ENCODE measurements at places on chromosomes 4 and X. TPM values are rescaled to one million over a fixed set of nuclear protein-coding genes. Genes with fewer than 3 reads are reported as not detected.

DNA sequence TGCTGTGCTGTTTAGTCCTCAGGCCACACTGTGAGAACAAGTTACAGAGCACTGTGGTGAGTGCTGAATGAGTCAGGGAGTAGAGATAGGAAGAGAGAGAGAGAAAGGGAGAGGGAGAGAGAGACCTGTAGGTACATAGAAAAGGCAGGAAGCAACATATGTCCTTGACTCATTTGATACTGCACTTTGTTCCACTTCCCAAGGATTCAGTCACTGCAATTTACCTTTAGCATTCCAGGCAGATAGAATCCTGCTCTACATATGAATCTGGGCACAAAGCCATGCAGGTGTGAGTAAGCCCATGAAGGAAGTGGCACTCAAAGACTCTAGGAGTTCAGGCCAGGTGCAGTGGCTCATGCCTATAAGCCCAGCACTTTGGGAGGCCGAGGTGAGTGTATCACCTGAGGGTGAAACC, 1.0 kb upstream of the DAPP1 start:
- no peak for DNase-seq

- DNase-seq, result peak; percentile 82
Measured at GRCh38 chr4:53654300-53654758, 63.0 kb upstream of the LNX1 start.

GRCh38 chr4:137470806-137471205, 61.5 kb downstream of the PCDH18 start:
- no peak for DNase-seq

GRCh38 chr4:129344058-129344457, 248.1 kb downstream of the C4orf33 start:
- DNase-seq, result peak; percentile 68

The NALF2 gene
- 0.20 TPM for total RNA-seq

The SSX2 gene
- total RNA-seq, result not detected

The ARSJ gene
- 13.9 TPM for total RNA-seq

The MMRN1 gene
- total RNA-seq, result 1,427 TPM

The GAGE12J gene
- not detected for total RNA-seq

The TRIML2 gene
- total RNA-seq, result not detected

The USP53 gene
- total RNA-seq, result 18.3 TPM

DNA sequence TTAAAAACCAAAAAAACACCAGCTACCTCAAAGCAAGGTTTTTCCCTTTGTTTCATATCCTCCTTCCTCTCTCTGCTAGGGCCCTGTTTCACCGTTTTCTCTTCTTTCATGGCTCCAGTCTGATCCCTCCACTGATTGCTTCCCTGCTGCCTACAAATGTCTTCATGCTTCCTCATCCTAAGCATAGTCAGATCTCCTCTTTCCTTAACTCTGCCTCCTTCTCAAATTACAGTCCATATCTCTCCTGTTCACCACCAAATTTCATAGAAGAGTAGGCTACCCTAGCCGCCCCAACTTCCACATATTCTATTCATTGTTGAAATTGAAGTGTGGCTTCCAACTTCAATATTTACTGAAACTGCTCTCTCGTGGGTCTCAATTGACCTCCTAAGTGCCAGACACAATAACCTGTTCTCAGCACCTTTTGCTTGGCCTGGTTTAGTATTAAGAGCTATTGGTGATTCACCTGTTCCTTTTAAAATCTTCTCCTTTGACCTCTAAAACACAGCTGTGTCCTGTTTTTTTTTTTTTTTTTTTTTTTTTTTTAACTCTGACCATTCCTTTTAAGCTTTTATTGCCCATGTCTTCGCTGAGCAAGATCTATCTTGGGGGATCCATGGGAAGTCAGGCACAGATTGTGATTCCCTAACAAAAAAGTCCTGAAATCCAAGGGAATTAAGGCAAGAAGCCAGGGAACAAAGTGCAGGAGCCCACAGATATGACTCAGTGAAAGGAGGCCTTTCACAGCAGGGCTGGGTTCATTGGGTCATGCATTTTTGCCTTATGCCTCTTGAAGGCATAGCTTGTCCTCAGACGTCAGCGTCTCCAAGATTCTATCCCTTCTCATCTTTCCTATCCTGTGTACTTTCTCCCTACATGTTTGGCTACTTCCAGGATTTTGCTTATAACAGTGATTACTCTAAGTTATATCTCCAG, 85.4 kb downstream of the RPS3A start:
- DNase-seq, result peak; percentile 48

DNA sequence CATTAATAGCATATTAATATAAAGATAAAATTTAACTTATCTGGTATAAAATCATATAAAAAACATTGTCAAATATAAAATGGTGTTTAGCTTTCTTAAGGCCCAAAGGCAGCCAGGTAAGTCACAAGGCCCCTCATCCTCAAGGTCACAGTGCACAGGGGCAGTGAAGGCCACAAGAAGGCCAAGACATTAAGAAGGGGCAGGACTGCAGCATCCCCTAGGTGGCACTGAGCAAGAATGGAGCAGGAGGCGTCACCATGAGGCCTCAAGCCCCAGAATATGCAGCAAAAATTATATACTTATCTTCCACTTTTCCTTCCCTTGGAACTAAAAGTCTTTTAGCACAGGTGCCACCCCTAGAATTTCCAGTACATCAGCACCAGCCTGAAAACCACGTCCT, 49.5 kb upstream of the MAGEA8 start:
- no peak for DNase-seq

The EREG gene
- total RNA-seq, result not detected

- no peak for DNase-seq
Measured at GRCh38 chrX:21168401-21169160, 205.6 kb upstream of the CNKSR2 start.

DNA sequence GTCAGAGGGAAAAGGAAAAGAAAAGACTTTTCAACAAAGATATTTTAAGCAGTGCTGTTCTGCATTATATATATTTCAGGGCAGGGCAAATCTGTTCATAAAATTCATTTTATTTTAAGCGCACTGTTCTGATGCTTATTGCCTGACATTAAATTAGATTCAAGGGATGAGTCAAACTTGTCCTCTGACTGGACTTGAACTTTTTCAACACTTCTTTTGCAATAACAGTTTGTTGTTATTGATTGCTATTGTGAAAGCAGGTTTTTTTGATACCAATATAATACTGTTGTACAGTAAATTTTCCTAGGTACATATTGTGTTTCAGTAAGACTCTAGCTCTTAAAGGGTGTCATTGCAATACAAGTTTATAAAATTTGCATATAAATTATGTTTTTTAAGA, 481.3 kb downstream of the NAF1 start:
- DNase-seq, result no peak

DNA sequence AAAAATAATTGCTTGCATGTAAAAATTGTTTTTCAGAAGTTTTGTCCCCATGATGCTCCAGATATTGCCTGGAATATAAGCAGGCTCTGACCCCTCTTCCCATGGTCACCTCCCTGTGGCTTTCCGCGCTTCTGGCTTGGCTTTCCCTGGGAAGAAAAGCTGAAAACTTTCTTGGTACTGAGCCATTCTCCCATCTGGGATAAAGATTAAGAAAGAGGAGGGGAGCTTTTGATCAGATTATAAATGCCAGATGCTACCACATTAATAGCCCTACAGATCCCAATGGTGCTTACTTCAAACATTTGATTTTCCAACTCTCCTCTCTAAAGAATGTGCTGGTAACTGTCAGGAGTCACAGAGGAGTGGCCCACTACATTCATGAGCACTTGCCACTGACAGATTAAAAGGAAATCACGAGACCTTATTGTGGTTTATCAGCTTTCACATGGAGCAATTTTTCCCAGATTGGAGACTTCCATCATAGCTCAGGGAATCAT, 54.4 kb upstream of the GAB1 start:
- no peak for DNase-seq

GRCh38 chrX:19742826-19743225, 144.6 kb downstream of the SH3KBP1 start:
- no peak for DNase-seq

The MED12 gene
- 30.0 TPM for total RNA-seq

DNA sequence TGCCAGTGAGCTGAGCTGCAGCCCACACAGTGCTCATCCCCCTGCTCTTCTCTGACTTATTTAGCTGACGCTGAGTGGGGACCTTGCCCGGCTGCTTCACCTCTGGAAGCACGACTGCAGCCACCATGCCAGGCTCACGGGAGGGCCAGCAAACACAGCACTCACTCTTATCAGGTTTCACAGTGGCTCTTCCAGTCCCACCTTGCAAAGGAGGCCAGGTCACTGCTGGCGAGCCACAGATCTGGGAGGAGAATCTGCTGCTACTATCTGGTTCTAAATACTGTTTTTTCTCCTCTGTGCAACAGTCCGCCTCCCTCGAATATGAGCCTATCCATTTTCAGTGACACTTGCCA, 6.7 kb upstream of the SPON2 start:
- DNase-seq, result no peak

DNA sequence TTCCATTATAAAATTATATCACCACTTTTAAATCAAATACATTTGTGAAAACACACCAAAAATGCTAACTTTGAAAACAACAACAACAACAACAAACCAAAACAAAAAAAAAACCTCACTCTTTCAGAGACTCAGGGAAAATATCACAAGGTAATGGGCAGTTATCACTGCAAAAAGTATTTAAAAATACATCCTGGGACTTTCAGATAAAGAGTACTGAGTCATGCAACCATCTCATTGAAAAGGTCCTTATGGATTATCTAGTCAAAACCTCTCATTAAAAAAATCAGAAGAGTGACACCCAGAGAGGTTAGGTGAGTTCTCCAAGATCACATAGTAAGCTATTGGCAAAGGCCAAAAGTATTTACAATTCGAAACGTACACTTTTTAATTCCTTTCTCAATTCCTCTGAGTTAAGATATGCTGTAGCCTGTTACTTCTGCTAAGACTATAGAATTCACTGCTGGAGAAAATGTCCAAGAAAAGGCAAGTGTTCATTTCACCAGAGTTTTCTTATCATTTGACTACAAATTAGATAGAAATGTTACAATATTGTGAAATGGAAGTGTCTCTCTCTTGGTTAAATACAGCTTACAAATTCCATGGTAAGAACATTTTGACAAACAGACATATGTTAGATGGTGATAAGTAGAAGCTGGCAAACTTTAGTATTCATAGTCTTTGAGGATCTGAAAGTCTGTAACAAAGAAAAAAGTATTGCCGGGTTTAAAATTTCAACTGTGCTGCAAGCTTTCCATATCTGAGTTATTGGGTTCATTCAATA, 9.3 kb downstream of the STX18 start:
- DNase-seq, result no peak

- no peak for DNase-seq
Measured at GRCh38 chr4:133439830-133440229, 290.7 kb downstream of the PCDH10 start.

DNA sequence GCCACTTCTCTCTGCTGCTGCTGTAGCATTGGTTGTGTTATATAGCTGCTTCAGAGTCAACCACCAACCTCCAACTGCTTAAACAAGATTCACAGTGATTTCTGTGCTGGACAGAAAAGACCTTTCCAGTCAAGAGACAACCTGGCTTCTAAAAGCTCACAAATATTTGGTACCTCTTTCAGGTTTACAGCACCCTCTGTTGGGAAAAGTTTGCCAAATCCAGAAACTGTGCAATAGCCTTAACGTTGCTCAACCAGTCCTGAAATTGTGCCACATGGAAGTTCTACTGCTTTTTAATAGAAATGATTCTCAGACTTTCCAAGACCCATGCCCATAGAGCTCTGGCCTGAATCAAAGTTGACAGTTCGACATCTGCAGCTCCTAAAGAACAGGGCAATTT, 842.1 kb upstream of the HTR2C start:
- DNase-seq, result peak; percentile 24

The TSPAN7 gene
- total RNA-seq, result 38.1 TPM

The JCHAIN gene
- total RNA-seq, result not detected

GRCh38 chrX:150508018-150508417, 60.4 kb upstream of the MTM1 start:
- no peak for DNase-seq

The LUZP4 gene
- not detected for total RNA-seq

DNA sequence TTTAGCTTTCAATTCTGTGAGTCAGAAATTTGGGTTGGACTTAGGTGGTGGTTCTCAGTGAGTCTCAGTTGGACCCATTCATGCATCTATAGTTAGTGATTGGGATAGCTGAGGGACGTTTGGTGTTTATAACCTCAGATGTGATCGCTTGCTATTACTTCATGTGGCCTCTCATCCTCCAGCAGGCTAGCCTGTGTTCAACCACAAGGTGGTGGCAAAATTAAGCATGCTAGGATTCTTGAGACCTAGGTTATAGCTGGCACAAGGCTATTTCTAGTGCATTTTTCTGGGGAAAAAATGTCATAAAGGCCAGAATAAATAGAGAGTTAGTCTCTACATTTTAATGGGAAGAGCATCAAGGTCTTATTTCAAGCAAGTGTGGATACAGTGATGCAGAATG, 10.9 kb upstream of the GRPR start:
- no peak for DNase-seq

The NLRP2B gene
- under 0.01 TPM for total RNA-seq

- peak; percentile 49 for DNase-seq
Measured at GRCh38 chr4:141635736-141636081, 674 bp upstream of the IL15 start.

DNA sequence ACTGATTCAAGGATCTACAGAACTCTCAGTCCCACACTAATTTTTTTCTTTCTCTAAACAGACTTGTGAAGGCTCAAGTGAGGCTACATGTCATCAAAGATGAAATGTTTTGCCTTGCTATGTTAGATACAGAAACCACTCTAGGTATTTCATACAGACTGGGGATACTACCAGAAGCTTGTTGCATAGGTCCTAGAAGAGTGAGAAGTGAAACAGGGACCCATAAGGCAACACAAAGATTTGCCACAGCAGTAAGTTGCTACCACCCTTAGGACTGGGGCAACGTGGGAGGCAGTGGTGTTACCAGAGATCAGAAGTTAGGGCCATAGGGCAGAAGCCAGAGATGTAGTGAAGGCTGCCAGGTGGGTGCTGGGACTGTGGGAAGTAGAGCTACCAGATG, 50.7 kb upstream of the MID1IP1 start:
- no peak for DNase-seq

DNA sequence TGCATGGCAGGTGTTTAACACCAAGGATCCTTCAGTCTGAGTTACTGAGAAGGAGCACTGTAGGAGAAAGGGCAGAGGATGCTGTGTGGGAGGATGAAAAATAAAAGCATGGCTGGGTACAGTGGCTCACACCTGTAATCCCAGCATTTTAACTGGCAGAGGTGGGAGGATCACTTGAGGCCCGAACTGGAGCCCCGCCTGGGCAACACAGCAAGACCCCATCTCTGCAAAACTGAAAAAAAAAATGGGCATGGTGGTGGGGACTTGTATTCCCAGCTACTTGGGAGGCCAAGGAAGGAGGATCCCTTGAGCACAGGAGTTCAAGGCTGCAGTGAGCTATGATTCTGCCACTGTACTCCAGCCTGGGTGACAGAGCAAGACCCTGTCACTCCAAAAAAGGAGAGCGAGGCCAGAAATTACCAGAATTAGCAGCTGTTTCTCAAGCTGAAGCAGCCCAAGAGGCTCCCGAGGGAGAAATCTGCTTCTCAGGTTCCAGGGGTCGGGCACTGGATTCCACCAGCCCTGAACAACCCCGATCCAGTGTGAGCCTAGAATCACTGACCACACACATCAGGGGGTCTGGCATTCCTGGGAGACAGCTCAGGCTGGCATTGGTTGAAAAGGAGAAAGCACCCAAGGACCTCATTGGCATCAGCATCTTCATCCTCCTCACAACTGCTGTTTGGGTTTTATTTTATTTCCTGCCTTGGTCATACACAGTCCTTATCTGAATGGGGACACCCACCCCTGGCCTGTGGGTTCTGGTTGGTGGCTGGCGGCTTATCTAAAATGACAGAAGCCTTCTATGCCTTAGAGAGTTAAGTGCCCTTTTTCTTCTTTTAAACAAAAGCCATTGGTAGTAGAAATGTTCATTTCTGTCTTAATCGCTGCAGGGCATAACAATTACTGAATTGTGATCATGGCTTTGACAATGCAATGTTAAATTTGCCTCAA, 66.3 kb upstream of the TRIM2 start:
- DNase-seq, result no peak
